ENCODE measurements at places on chromosomes 11 and 22.
A peak's percentile ranks its signal among the peaks of the same experiment; 100 is the strongest.

DNA sequence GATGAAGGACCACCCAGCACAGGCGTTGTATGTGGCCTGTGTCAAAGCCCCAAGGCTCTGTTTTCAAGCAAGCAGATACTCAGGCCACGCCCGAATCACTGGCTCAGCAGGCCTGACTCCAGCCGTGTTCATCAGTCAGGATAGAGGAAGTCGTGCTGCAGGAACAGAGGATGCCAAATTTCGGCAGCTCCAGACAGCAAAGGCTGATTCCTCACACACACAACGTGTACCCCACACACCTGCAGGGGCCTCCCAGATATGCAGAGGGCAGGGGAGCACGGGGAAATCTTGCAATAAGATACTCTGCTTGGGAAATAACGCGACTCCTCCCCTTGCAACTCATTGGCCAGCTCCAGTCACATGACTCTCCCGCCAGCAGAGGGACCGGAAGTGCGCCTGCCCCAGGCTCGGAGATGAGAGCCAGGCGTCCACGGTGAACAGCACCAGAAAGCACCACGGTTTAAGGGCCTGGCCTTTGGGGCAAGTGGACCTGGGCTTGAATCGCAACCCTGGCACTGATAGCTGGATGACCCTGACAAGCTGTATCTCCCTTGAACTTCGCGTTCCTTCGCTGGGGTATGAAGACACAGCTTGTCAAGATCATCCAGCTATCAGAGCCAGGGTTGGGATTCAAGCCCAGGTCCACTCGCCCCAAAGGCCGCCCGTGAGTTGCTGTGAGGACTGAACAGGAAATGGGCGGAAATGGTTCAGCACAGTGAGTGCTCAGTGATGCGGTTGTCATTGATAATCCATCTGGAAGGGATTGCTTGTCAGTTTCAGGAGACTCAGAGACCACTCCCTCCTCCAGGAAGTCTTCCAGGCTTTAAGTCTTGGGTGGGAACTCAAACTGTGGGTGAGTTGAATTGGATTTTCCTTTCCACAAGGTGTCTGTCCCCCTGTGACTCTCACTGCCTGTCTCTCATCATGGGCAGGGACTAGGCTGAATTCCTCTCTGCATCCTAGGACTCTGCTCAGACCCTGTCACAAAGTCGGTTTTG is 88.5 kb downstream of the MYEOV start:
- peak; percentile 68 for DNase-seq

DNA sequence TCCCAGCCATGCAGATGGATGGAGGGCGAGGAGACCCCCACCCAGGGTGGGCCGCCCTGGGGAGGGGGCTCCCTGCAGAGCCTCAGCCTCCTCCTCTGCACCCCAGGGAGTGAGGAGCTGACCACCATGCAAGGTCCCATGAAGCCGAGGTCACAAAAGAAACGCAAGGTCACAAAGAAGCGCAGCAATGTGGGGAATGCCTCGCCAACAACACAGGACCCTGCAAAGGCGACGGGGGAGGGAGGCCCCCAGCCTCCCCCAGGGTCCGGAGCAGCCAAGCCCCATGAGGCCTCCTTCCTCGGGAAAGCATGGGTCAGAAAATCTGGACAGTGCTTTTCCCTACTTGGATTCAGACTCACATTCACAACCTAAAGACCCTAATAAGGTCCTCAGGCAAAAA is 191.5 kb downstream of the BRD1 start:
- DNase-seq, result no peak

DNA sequence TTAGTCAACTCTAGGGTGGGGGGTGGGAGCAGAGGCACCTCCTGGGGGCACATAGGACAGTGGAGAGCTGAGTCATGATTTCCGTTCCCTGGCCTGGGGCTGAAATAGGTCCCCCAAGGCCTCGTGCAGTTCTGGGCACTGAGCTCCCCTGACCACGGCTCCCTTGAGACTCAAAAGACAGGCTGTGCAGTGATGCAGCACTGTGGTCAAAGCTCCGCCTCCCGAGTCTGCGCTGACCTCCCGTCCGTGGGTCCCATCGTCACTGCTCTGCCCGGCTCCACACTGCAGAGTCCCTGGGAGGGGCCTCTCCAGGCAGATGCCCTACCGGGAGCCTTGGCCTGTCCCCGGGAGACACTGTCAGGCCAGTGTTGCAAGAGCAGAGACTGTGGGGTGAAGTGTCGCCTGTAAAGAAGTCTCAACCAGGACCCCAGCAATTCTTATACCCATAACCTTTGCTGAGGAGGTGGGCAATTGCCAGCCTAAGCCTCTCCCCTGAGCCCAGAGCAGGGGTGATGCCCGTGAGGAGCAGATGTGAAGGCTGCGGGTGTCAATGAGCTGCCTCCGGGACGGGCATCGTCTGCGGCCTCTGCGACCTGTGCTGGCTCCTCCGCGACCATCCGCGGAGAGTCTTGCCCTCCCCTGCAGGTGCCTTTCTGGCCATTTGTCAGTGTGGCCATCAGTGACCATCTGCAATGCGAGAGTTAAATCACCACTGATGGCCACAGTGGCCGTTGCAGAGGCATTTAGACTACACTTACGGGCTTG is 877.3 kb downstream of the BRD1 start:
- DNase-seq, result no peak

DNA sequence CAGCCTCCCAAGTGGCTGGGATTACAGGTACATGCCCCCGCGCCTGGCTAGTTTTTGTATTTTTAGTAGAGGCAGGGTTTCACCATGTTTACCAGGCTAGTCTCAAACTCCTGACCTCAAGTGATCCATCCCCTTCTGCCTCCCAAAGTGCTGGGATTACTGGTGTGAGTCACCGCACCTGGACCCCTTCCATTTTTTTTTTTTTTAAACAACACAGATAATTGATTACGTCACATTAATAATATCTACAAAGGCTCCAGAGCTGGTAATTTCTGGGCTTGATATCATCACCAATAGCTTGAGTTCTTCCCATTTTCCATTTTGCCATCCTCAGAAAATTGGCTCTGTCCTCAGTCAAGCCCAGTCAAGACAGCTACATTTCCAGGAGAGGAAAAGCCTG is 7.2 kb downstream of the TTLL1 start:
- DNase-seq, result no peak

- no peak for DNase-seq
Observed at GRCh38 chr11:90148900-90149299, 14.4 kb downstream of the NAALAD2 start.

DNA sequence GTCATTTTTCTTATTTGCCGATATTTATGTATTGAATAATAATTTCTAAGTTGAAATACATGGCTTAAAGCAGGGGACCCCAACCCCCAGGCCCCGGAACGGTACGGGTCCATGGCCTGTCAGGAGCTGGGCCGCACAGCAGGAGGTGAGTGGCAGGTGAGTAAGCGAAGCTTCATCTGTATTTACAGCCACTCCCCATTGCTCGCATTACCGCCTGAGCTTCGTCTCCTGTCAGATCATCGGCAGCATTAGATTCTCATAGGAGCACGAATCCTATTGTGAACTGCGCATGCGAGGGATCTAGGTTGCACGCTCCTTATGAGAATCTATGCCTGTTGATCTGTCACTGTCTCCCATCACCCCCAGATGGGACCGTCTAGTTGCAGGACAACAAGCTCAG is 4.5 kb downstream of the ZMAT5 start:
- DNase-seq, result no peak

DNA sequence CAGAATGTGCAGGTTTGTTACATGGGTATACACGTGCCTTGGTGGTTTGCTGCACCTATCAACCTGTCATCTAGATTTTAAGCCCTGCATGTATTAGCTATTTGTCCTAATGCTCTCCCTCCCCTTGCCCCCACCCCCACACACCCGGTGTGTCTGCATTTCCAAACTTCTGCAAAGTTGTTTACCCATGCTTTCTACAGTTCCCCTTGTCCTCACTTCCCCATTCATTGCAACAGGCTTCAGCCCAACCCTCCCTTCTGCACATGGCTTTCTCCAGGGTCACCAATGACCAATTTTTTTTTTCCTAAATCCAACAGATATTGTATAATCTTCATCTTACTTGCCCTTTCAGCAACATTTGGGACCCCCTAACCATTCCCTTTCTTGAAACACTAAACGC is 32.0 kb upstream of the NUP50 start:
- DNase-seq, result no peak

GRCh38 chr11:84812471-84812969 is 814.6 kb downstream of the DLG2 start:
- DNase-seq, result no peak

GRCh38 chr11:13448876-13449275 is 14.1 kb downstream of the BTBD10 start:
- DNase-seq, result no peak

GRCh38 chr22:35656284-35656752 is 8.1 kb downstream of the APOL6 start:
- DNase-seq, result no peak

- no peak for DNase-seq
Observed at GRCh38 chr11:23336961-23337360, 476.7 kb upstream of the CCDC179 start.

GRCh38 chr11:123135863-123136446 is 59.1 kb downstream of the CLMP start:
- DNase-seq, result no peak

DNA sequence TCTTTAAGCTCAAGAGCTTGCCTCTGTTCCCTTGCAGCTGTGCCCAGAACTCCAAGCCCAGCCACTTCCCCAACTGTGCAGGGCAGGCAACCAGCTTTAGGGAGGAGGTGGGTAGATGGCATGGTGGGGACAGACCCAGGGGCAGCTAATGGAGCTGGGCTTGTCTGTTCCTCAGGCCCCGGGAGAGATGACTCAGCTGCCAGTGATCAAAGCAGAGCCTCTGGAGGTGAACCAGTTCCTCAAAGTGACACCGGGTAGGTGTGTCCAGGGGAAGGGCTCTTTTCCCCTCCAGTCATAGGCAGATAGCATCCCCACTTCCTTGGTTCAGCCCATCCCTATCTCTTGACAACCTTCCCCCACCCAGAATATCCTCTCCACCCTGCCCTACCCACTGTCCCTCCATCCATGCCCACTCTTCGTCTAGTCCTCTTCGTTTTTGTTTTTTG is 32.4 kb downstream of the CREB3L1 start:
- no peak for DNase-seq

GRCh38 chr11:8103909-8104308 is 22.9 kb downstream of the TUB start:
- no peak for DNase-seq

DNA sequence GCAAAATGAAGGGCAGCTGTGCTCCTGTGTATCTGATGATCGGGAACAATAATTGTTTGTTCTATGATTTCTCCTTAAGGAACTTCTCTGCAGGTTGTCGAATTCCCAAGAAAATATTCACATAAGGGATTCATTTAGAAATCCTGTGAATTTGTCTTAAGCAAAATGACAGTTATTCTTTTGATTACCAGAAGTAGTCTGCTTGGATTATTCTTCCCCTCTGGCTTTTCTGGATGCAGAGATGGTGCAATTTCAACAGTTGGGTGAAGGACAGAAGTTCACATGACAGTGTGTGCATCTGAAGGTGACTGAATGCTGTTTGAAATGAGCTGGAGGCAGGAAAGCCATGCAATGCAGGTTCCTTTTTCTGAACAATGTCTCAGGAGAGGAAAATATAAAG is 137.2 kb upstream of the MTMR2 start:
- DNase-seq, result no peak

GRCh38 chr22:20809538-20810185 is 35.7 kb downstream of the SERPIND1 start:
- DNase-seq, result no peak

GRCh38 chr11:31921081-31921480 is 110.0 kb upstream of the PAX6 start:
- no peak for DNase-seq

- DNase-seq, result no peak
Observed at GRCh38 chr11:63274776-63275175, 31.4 kb upstream of the SLC22A25 start.

- DNase-seq, result no peak
Observed at GRCh38 chr11:22878039-22878438, 17.8 kb upstream of the CCDC179 start.

DNA sequence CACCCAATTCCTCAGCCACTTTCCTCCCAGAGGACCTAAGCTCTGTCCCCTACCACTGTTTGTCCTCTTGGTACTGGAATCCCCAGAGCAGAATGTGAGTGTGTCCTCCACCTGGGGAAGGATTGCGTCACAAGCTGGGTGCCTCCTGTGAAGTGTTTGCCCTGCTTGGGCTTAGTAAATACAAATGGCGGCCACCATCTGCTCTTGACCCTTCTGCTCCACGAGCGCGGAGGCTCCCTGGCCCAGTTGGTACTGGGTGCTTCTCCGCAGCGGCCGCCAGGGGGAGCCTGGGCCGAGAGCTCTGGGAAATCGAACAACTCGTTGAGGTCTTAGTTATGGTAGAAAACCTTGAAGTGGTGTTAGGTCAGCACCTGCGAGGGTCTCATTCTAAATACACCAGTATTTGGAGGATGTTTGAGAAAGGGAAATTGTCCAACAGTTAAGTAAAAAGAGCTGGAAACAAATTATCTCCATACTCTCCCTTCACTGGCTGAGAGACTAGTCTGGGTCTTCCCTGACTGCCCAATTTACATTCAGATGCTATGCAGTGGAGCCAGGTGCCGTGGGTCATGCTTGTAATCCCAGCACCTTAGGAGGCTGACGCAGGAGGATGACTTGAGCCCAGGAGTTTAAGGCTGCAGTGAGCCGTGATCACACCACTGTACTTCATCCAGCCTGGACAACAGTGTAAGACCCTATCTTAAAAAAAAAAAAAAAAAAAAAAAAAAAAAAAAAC is 74.6 kb upstream of the TEAD1 start:
- DNase-seq, result no peak

All from left forelimb (tissue), 1 donor.